ENCODE measurements at places on chromosomes 6 and 20.

DNA sequence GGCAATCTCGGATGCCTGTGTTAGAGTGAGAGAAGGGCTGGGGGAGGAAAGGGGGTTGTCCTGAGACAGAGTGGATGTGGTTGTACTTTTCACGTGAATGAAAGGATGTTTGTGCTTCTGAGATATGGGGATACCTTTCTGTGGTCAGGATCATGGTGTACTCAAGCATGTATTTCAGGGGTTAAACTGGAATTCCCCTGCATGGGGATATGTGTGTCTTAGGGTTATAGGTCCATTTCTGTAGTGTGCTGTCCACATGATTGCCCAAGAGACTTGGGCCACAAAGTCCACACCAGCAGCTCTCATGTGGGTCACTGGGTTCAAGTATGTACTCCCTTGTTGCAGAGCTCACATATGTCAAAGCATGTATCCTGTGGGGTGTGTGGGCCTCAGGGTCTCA lies 10.5 kb downstream of the SYNGAP1 start:
- no peak for DNase-seq

GRCh38 chr20:24806705-24807676 lies 142.1 kb upstream of the CST7 start:
- DNase-seq = no peak

GRCh38 chr20:19259141-19259591 lies 46.7 kb downstream of the SLC24A3 start:
- DNase-seq = no peak

DNA sequence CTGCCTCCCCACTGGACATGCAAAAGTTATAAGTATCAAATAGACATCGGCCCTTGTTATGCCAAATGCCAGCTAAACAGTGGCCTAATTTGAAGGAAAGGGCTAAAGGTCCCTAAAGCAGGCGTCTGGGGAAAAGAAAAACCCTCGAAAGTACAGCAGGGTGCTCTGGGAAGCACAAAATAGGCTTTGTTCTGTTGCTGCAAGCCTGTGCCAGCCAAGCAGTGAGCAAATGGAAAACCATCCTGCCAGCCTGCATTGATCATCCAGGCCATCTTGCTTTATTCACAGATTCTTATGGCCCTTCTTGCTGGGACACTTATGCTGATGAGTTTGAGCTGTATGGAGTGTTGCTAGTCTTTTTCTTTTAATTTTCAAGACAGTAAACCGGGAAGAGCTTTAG lies 62.2 kb upstream of the PLEKHG1 start:
- DNase-seq = no peak

DNA sequence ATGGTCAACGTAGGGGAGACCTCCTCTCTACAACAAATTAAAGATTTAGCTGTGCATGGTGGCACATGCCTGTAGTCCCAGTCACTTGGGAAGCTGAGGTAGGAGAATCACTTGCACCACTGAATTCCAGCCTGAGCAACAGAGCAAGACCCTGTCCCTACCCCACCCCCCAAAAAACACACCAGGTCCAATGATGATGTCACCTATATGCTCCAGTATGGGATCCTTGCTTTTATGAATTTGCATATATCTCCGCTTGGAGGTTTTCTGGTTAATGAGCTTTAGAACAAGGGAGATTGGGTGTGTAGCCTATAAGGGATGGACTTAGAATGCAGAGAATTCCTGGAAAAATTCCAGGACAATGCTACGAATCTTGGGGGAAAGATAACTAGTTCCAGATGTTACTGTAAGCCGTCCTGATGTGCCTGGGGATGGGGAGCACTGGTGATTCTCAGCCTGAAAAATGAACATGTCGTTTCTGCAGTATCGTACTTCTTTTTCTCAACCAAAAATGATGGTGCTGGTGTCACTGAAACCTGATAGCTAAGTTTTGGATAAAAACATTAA lies 61.1 kb downstream of the ZBTB2 start:
- DNase-seq = peak; percentile 87

GRCh38 chr6:63529498-63529897 lies 42.8 kb upstream of the LOC128125822 start:
- no peak for DNase-seq

DNA sequence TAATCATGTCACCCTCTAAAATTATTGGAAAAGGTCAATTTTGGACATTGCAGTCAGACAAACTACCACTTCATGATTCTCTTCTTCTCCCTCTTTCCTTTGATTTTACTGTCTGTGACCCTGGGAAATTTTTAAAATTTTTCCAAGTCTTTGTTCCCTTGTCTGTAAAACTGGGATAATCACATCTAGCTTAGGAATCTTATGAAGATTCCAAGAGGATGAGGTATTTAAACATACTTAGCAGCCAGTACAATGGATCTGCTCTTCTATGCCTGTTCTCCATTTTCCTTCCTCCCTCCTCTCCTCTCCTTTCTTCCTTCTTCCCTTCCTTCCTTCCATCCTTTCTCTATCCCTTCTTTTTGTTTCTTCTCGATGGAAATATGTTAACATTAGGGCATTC lies 651.6 kb upstream of the MARCKS start:
- no peak for DNase-seq

DNA sequence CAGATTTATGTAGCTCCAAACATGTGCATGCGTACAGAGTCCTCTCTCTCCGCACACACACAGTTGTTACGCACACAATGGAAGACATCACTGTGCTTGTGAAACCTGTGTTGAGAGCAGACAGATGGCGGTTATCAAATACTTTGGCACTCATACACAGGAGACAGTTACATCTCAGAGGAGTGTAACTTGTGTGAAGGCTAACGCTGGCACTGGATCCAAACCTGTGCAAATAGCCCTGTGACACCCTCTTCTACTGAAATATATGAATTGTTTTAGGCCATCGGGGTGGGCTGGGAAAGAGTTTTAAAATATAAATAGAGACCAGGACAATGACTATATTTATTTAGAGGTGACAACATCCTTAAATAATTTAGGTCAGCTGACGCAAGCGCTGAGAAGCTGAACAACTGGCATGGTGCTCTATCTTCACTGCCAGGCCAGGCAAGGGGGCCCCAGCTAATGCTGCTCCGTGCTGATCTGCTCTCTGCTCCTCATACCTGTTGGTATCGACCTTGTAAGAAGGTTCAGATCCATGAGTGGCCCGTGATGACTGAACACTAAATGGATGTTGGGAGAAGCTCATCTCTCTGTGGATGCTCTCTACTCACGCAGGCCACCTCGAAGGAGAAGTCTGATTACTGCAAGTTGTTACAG lies 69.4 kb downstream of the FOXC1 start:
- DNase-seq = peak; percentile 41

- DNase-seq = no peak
Observed at GRCh38 chr6:63403725-63404124, 83.9 kb upstream of the LGSN start.

GRCh38 chr20:7214081-7214740 lies 446.7 kb downstream of the BMP2 start:
- DNase-seq = no peak

DNA sequence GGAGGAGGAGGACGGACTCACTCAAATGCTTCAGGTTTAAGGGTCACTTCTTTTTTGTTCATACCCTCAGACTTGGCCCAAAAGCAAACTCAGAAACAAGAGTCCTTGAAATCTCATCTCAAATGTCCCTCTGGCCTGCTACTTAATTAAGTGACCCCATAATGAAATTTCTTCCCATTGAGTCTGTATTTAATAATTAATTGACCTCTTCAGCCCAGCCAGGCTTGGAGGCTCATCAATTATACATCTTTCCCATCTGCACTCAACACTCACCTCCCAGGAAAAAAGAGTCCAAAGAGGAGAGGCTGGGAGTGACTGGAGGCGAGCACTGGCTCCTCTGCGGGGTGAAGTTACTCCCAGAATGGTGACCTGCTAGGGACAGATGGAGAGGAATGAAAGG lies 90.5 kb upstream of the EYA2 start:
- no peak for DNase-seq

- DNase-seq = no peak
Observed at GRCh38 chr6:157995458-157995857, 13.8 kb downstream of the SYNJ2 start.

GRCh38 chr20:270517-270916 lies 13.0 kb downstream of the DEFB132 start:
- no peak for DNase-seq

DNA sequence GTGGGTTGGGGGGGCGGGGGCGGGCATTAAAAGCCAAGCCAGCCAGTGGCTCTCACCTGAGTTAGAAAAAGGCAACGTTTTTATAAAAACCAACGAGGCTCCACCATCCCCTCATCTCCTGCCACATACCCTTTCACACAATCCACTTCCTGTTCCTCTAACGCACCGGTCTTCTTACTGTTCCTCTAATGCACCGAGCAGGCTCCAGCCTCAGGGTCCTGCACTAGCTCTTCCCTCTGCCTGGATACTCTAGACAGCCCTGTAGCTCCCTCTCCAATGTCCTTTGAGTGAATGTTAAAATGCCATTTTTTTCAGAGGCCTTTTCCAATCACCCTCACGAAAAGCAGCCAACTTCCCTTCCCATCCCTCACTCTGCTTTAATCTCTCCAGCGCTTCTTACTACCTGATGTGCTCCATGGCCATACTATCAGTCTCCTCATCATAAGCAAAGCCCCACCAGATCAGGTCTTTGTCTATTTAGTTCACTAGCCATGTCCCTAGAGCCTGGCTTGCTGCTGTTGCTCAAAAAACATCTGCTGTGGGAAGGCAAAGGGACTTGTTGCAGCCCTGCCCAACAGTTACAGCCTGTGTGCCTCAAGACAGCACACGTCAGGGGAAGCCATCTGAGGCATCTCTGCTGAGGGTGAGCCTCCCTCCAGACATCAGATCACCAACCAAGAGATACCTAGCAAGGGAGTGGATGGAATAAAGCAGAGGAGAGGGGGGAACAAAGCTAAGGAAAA lies 3.9 kb downstream of the FKBP1A start:
- no peak for DNase-seq

- DNase-seq = peak; percentile 80
Observed at GRCh38 chr6:41463062-41463930, 82.9 kb upstream of the FOXP4 start.

DNA sequence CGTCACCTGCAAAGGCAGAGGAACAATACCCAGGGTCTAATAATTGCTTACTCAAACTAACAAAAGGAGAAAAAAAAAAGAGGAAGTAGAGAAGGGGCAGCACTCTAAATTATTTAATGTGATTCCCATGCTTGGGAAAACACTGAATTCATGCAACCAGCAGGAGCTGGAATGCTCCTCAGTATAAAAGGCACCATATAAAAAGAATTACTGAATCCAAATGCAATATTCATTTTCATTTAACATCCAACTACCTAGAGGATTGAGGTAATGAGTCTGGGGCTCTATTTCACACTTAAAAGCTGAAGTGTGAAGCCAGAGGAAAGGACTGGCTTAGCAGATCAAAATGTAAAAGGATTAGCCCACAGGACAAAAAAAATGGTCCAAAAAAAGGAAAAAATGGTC lies 8.7 kb downstream of the B4GALT5 start:
- DNase-seq = no peak

- DNase-seq = no peak
Observed at GRCh38 chr6:113370508-113371502, 486.3 kb upstream of the MARCKS start.

DNA sequence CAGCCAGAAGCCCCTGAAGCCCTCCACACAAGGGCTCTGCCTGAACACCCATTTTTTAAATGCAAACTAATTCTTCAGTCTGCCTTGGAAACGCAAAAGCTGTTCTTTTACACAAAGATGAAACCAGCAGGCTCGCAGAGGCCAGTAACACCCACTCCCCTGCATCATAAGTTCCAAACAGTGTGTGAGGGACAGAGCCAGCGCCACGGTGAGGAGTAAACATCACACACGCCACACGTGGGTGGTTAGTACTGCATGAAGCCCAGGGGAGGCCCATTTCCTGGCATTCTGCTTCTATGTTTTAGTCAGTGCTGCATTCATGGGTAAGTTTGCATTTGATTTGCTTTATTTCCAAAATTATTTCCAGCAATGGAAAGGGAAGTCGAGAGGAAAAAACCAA lies 217.7 kb upstream of the RIN2 start:
- DNase-seq = no peak

- no peak for DNase-seq
Observed at GRCh38 chr6:8839626-8840025, 404.3 kb upstream of the SLC35B3 start.

DNA sequence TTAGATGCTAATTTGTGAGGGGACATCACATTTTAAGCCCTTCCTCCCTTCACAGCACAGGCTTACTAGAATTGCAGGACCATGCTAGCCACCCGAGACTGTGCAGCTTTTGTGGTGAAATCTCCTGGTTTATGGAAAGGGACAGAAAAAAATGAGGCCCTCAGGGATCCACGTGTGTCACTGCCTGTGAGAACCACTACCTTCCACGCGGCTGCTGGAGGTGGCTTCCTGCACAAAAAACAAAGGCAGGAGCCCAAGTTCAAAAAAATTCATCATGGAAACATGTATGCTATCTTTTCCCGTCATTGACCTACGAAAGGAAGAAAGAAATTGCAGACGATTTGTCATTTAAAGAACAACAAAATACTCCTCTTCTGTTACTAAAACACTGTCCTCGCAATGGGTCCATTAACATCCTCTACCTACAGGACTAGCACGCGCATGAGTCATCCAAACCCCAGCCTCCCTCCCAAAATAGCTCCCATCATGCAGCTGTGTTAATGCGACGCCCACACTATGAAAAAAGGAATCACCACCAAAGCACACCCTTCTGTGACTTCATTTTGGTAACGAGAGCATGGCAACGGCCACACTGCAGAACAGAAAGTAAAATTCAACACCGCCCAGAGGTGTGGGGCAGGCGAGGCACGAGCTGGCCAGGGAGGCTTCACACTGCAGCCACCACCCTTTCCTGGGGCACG lies 45.7 kb downstream of the RAMACL start:
- peak; percentile 69 for DNase-seq

DNA sequence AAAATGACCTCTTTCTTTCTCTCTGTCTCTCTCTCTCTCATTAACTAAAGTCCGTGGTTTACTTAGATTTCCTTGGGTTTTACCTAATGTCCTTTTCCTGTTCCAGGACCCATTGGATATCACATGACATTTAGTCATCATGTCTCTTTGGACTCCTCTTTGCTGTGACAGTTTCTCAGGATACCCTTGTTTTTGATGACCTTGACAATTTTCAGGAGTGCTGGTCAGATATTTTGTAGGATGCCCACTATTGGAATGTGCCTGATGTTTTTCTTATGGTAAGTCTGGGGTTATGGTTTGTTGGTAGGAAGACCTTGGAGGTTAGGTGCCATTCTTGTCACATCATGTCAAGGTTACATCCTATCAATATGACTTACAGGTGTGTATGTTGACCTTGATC lies 199.2 kb upstream of the HTR1E start:
- DNase-seq = no peak

- peak; percentile 87 for DNase-seq
Observed at GRCh38 chr6:137775720-137776119, 91.3 kb upstream of the TNFAIP3 start.

DNA sequence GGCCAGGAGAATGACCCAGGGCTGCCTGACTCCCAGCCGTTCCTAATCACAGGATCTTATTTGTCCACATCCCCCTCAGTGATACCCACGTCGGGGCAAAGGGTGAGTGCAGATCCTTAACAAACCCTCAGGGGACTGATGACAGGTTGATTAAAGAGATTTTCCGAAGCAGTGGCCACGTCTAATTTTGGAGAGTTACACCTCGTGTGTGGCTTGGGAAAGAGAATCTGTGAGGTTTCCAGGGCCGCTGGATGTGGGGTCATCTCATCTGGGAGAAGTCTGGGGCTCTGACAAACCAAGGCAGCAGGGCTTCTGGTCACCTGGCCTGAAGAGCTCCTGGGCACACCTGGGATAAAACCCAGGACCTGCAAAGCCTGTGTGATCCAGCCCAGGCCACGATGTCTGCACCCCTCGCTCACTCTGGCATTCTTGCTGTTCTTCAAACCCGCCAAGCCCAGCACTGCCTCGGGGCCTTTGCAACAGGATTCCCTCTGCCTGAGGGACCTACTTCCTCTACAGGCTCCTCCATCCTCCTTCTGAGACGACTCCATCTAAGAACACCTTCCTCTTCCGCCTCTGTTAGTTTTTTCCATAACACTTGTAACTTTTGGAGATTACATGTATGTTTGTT lies 4.7 kb downstream of the JPH2 start:
- DNase-seq = no peak

All from cardiac fibroblast (primary cell).